ENCODE measurements at places on chromosomes 6 and 20.

DNA sequence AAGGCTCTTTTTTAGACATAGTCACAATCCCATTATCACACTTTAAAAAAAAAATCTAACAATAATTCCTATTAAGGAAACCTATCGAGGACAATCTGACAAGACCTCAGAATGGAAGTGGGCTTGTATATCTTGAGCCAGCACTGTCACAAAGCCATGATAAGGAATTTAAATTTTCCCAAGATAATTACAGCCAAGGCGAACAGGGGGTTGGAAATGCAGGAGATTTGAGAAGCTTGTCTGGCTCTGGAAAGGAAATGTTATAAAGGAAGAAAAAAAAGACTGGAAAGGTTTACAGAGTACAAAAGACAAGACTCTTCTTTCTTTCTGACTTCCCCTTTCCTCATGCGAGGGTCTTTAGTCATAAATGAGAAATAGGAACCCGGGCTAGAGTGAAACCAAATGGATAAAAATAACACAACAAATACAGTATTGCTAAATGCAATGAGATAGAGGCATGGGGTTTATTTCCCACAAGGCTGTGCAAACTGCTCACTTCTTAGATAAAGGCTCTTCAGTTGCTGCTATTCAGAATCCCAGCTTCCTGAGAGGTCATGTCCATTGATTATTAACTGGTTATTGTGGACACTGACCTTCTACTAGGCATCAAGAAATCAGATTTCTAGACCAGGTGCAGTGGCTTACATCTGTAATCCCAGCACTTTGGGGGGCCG lies 13.4 kb upstream of the GHRH start:
- DNase-seq, result no peak

DNA sequence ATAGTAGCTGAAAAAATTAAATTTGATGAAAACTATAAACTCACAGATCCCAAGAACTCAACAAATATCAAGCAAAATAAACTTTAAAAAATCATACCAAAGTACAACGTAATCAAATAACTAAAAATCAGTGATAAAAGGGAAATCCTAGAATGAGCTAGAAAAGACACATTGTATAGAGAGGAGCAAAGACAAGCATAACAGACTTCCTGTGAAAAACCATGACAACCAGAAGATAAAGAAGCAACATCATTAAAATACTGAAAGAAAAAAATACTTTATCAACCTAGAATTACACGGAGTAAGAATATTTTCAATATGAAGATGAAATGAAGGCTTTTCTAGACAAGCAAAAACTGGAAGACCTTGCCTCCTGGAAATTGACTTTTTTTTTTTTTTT lies 9.8 kb downstream of the MUC22 start:
- DNase-seq, result no peak

DNA sequence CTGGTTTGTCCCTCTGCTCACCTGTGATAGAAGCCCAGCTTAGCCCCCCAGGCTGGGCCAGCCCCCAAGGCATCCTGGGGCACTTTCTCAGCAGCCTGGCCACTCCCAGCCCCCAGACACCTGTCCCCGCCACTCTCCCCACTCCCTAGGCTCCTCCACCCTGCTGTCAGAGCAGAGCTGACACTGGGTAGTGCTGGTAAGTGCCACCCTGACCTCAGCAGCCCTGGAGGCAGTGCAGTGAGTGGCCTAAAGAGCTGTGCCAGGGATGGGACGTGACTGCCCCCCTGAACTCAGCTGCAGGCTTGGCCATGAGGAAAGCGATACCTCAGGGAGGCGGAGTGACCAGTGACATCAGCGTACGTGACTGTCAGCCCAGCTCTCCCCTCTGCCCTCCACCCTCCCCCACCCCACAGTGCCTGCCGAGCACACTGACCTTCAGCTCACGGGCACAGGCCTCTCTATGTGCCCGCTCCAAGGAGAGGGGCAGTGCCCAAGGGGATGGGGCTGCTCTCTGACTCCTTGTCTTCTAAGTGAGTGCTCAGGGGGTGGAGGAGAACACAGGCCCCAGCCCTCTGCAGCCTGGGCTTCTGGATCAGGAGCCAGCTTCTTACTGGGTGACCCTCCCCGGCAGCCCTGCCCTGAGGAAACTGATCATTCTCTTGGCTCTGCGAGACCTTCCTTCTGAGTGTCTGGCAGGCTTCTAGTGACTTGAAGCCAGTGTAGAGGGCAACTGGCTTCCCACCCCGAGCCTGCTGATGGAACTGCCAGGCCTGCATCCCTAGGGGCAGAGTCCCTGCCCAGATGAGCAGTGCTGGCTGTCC lies 172.7 kb downstream of the MRPL14 start:
- no peak for DNase-seq

- no peak for DNase-seq
Observed at GRCh38 chr20:3027987-3028386, 15.4 kb upstream of the GNRH2 start.

- DNase-seq, result no peak
Observed at GRCh38 chr20:63178446-63178820, 37.5 kb downstream of the YTHDF1 start.

GRCh38 chr20:717271-717670 lies 41.7 kb upstream of the SCRT2 start:
- DNase-seq, result no peak

GRCh38 chr6:25956226-25956625 lies 6.4 kb upstream of the TRIM38 start:
- no peak for DNase-seq

DNA sequence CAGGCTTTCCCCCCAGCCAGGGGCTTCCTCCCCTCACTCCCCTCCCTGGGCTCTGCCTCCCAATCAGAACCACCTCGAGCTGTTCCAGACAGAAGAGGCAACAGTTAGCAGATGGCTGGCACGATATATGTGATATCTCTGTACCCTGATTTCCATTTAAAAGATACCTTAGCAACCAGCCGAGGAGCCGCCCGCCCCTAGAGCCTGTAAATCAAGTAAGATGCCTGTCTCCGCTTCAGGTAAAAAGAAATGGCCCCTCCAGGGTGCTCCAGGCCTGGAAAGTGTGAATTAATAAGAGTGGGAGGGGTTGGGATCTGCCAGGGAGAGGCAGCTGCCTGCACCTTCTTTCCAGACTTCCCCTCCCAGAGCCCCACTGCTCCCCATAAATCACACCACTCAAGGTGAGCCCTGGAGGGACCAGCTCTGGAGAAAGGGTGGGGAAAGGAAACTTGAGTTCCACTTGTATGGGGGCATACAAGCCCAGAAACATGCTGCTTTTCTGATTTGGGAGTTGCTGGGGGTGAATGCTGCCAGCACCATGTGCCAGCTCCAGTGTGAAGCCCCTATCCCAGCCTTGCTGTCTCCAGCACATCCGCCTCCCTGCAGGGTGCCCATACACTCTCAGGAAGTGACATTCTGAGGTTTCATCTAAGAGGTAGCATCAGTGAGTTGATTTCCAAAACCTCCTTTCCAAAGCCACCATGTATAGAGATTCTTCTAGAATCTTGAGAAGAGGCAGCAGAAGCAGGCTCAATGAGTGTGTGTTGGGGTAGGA lies 148.0 kb downstream of the LRFN2 start:
- no peak for DNase-seq

- no peak for DNase-seq
Observed at GRCh38 chr6:52482903-52483670, 62.9 kb downstream of the EFHC1 start.

DNA sequence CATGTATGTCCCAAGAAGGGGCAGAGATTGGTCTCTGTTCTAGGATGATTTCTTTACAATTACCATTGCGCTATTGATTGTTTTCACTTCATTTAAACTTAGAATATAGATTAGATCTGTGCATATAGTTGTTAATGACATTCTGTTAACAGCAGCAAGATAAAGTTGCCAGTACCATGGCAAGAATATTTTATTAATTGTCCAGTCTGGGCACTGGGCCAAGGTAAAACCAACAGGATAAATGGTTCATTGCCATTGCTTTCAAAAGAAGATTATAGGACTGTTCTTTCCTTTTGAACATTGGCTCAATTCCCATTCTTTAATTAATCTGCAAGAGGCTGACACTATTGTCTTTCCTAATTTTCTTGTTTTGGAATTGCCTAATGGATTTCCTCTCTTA lies 592.4 kb downstream of the RFPL4B start:
- no peak for DNase-seq

DNA sequence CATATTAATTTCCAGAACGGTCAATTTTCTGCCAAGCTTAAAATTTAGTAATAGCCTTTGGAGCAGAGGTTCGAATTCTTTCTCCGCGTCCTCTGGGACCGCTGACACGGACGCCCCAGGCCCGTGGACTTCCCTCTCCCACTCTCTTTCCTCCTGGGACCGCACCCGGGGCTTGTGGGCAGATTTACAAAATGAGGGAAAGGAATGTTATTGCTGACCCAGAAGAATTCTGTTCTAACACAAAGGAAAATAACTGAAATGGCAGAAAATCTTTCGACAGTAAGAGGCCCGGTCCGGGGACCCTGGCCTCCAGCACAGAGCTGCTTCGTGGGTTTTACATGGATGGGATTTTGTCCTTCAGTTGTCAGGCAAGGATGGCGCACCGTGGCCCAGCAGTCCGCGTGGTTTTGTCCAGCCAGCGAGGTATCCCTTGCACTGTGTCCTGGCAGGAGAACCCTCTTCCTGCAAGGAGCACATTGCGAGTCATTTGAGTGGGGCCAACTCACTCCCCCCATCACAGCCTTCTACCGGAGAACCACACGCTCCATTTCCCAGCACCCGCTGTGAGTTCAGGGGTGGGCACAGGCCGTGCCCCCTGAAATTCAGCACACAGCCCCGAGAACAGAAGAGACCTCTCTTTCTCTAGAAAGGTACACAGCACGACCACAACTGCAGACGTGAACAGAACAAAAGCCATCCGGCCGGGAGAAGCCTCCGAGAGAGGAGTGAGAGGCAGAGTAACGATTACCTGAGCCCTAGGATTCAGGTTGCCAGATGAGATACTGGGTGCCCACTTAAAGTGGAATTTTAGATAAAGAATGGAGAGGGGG lies 106.0 kb upstream of the AFDN start:
- no peak for DNase-seq

GRCh38 chr20:50435397-50436051 lies 74.7 kb upstream of the PTPN1 start:
- no peak for DNase-seq

DNA sequence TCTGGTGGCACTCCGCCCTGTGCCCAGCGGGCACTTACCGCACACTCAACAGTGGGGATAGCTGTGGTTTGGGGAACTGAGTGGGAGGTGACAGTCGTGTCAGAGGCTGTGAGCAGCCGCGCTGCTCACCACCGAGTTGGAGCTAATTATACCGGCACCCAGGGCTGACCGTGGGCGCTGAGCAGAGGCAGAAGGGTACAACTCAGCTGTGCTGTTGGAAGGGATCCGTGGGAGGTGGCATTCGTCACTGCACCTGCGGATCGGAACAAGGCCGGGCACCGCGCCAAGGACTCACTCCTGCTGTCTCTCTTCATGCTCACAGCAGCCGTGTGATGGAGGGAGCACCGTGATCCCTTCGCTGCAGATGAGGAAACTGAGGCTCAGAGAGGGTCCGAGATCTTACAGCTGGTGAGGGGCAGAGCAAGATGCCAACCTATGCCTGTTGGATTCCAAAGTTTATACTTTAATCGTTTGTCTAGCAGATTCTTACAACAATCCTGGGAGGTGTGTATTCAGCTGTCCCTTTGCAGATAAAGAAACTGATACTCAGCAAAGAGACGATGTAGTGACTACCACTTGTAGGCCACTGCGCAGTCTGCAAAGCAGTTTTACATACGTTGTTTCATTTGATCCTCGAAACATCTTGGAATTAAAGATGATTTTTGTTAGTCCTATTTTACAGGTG lies 713 bp upstream of the ELMO2 start:
- DNase-seq, result peak; percentile 71

DNA sequence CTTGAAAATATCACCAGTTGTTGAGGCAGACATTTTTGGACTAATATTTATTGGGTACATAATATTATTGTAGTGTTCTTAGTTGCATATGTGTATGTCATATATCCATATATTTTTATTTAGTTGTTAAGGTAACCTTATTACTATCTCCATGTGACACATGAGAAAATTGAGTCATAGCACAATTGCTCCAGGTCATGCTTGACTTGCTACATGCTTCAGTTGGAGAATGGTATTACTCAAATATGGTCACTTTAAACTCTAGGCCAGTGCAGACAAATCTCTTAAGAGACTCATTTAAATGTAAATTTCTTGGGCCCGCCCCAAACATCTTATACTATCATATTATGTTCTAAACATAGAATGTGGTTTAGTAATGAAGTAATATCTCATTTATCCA lies 246.1 kb downstream of the RIMS1 start:
- no peak for DNase-seq

GRCh38 chr6:170155464-170156196 lies 135.2 kb downstream of the DLL1 start:
- no peak for DNase-seq

GRCh38 chr6:78831492-78831891 lies 35.9 kb upstream of the IRAK1BP1 start:
- no peak for DNase-seq

- DNase-seq, result no peak
Observed at GRCh38 chr6:169099411-169100202, 154.0 kb downstream of the THBS2 start.

DNA sequence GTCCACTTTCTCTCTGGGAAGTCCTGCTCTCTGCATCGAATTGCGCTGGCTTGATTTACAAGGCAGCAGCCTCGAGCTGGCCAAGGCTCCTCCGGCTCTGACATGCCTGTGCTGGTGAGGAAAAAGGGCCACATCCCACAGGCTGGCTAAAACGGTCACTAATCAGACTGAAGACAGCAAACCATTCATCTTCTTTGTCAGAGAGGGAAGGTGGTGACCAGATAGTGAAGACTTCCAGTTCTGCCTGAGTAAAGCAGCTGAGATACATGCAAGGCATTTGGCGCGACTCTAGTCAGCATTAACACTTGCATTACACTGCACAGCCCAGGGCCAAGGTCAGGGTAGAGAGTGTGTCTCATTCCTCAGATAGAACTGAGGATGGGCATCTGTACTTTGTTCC lies 203.2 kb upstream of the MAP3K7 start:
- no peak for DNase-seq

DNA sequence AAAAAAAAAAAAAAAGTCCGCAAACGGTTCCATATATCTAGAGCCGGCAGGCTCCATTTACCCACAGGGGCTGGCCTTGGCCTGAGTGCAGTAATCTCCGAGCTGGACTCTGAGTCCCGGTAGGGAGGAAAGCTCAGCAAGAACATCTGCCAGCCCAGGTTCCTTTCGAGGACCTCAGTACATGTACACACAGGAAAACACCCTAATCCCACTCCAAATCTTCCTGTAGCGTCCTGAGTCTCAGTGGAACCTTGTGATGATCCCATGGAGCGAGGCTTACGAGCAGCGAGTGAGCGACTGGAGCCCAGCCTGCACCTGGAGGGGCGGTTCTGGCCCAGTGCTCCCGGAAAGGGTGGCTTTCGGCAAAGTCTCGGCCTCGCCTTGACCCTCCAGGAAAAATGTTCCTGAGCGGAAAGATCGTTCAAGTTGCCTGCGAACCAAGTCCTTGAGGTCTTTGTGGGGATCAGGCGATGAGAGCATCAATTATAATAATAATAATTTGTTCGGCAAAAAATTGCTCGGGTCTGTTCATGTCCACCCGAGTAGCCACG lies 32.1 kb downstream of the PRSS16 start:
- no peak for DNase-seq

Data from activated T-helper 1 cell treated with Interleukin-2 at 50 U/mL for 16 hours (primary cell).